ENCODE measurements at places on chromosomes 7 and 10.

GRCh38 chr7:136066304-136067143 lies 89.4 kb upstream of the MTPN start:
- DNase-seq, result no peak

- DNase-seq, result no peak
Observed at GRCh38 chr10:59098831-59099452, 77.5 kb upstream of the PHYHIPL start.

GRCh38 chr7:41193738-41194282 lies 509.1 kb downstream of the INHBA start:
- no peak for DNase-seq

GRCh38 chr7:140263277-140263676 lies 86.5 kb upstream of the KDM7A start:
- DNase-seq, result no peak

DNA sequence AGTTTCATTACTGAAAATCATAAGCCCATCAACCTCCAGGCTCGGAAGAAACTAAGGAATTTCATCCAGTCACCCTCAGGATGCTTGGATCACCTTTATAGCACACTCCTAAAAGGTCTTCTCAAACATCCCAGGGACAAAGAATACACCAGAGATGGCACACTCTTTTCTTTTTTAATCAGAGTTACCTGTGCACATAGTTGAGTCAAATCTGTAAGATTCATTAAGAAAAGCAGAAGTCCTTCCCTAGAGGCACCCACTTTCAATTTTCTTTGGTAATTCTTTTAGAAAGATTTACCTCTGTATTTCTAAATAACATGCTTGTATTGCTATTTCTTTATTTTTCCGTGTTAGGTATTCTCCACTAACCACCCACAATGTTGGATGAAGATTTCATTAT lies 50.6 kb upstream of the IL6 start:
- no peak for DNase-seq

DNA sequence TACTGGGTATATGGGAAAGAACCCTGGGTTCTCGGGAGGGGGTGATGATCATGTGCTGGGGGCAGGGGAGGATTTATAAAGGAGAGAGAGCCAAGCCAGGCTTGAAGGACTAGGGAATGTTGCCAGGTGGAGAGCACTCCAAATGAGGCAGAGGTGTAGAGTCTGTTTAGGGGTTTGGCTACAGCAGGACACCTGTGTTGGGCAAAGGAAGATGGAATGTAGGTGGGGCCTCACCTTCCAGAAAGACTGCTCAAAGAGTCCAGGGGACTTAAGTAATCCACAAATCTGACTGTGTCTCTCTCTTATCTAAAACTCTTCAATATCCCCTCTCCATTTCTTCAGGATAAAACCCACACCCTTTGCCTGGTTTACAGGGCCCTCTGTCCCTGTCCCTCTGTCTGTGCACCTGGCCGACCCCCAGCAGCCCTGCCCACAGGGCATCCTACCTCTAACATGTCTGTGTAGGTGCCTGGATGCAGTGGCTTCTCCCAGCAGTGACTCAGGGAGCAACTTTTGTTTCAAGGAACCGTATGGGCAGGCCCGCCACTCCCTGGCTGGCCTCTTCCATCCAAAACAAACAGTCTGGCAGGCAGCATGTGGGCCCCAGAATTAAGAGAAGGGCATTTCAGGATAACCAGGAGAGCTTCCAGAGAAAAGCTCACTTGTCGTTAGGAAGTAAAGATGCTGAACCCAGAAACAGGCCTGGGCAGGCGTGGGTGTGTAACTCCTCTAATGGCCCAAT lies 10.6 kb upstream of the PLEKHA1 start:
- no peak for DNase-seq

DNA sequence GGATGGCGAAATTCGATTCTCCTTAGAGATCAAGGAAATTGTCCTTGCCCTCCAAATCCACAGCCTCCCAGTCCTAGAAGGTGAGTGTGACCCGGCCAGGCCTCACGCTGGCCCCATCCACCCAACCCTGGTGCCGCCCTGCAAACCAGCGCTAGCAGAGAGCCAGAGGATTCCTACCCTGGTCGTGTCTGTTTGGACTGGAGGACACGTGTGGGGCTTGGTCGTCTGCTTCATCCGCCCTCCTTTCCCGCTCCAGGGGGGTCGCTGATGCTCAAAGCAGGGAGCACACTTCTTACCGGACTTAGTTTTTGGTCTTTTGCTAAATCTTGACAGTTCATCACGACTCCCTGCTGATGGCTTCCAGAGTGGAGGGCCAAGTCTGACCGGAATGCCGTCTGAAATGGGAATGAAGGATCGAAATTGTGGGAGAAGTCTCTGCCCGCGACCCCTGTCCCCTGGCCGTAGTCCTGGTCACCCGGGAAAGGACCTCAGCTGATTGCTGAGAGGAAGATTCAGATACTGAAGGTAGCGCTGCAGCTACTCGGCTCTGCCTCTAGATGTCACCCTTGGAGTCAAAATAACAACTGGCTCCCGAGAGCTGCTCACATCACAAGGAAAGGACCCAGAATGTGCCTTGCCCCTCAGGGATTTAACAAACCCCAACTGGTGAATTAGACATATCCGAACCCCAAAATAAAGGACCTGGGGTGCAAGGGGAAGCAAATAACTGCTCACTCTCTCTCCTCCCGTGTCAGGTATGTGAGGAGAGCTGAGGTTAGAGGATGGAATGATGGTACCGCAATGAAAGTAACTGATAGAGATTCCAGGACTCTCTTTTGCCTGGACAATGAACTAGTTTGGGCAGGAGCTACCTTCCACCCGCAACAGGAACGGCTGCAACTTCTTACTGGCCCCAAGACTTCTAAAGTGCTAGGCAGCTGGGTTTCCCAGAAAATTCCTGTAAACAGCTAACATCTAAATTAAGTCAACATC lies 23.5 kb upstream of the ORC5 start:
- DNase-seq, result no peak

- DNase-seq, result no peak
Observed at GRCh38 chr7:81833401-81833800, 63.6 kb upstream of the HGF start.

- DNase-seq, result no peak
Observed at GRCh38 chr7:92615861-92616260, 25.7 kb upstream of the FAM133B start.

- DNase-seq, result no peak
Observed at GRCh38 chr10:131946880-131947279, 34.8 kb downstream of the BNIP3 start.

DNA sequence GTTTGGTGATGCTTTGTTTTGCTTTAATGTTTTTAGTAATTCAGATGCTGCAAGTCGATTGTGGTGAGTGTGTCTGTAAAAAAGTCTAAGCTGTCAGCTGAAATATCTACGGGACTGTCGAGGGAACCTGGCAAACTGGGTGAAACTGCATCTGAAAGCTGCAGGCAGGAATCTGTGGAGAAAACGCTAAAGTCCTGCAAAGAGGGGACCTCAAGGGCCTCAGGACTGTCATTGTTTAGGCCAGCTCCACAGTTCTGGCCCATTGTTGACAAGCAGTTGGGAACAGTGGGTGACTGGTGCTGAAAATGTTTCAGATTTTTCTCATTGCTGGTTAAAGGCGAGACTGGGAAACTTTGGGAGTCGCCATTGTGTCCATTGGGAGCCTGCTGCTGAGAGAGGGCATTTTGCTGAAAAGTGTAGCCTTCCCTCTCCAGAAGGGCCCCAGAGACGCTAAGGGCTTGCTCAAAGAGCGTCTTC lies 1.8 kb downstream of the HOXA2 start:
- DNase-seq, result no peak

DNA sequence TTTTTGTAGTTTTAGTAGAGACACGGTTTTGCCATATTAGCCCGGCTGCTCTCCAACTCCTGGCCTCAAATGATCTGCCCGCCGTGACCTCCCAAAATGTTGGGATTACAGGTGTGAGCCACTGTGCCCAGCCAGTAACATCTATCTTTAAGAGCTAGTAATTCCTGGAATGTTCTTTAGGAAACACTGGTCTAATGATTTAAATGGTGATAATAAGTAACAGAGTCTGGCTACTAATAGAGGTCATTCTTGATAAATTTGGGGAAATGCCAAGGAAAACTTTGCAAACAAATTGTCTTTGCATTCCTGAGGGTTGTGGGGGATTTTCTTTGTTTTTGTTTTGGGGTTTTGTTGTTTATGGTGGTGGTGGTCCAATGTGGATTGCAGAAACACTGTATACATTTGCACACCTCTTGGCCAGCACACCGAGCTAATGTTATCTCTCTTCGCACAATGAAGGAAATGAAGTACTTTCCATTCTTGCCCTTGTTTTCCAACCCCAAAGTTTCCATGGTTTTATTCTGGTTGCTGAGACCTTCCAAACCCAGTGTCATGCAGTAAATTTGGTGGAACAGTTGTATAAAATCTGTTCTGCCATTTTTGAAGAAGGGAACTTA lies 51.3 kb upstream of the WIPF3 start:
- DNase-seq, result no peak

GRCh38 chr7:48497521-48497920 lies 326.3 kb downstream of the ABCA13 start:
- DNase-seq, result no peak

- DNase-seq, result no peak
Observed at GRCh38 chr7:11228515-11228914, 254.8 kb downstream of the PHF14 start.

DNA sequence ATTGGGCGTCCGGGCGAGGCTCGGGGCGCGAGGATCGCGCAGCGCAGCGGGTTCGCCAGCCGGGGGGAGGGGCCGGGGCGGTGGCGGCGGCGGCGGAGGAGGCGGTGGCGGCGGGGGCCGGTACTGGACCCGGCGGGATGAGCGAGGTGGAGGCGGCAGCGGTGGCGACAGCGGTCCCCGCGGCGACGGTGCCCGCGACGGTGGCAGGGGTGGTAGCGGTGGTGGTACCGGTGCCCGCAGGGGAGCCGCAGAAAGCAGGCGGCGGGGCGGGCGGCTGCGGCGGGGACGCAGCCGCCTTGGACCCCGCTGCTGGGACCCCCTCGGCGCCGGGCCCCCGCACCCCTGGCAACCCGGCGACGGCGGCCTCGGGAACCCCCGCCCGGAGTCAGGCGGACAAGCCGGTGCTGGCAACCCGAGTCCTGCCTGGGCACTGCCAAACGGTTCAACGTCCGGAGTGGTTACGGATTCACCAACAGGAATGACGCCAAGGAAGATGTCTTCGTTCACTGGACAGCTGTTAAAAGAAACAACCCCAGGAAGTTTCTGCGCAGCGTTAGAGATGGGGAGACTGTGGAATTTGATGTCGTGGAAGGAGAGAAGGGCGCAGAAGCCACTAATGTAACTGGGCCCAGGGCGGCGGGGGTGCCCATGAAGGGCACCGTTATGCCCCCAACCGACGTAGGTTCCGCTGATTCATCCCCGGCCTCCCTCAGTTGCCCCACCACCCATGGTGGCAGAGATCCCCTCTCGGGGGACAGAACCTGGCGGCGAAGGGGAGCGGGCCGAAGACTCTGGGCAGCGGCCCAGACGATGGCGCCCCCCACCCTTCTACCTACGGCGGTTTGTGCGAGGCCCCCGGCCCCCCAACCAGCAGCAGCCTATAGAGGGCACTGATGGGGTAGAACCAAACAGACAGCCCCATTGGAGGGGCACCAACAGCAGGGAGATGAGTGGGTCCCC lies 100.3 kb upstream of the CPXM2 start:
- no peak for DNase-seq

DNA sequence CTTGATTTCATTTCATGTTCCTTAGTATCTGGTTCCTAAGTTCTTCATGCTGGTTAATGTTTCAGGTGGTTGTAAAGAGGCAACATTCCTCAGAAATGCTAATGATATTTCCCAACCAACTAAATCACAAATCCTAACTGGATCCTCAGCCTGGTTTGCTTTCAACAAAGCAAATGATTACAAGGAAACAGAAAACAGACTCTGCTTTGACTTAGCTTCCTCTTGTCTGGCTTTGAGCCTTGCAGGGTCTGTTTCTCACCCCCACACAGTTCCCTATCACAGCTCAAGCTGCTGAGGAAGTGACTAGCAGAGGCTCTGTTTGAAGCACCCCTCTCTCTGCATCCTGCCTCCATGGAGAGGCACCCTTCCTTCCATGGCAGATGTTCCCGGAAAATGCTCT lies 130.2 kb upstream of the CTTNBP2 start:
- no peak for DNase-seq

DNA sequence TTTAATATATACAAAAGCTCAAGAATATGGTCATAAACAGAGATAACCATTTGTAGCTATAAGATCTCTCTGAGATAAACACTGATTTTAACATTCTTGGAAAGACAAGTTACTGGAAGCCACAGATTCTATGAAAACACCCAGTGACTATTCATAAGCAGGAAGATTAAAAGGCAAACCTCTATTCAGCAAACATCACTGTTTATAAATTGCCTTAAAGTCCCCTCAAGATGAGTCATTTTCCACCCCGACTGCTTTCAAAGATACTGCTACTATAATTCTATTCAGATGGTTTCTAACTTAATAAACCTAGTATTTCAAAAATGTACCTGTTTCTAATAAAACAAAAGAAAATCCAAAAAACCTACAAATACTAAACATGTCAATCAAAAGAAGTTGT lies 21.0 kb downstream of the TM9SF3 start:
- DNase-seq, result no peak
